Pancreas (tissue), 10 donors: ENCODE measurements at places on chromosomes 3 and 15. TPM values are rescaled to one million over a fixed set of nuclear protein-coding genes. Genes with fewer than 3 reads are reported as not detected.

DNA sequence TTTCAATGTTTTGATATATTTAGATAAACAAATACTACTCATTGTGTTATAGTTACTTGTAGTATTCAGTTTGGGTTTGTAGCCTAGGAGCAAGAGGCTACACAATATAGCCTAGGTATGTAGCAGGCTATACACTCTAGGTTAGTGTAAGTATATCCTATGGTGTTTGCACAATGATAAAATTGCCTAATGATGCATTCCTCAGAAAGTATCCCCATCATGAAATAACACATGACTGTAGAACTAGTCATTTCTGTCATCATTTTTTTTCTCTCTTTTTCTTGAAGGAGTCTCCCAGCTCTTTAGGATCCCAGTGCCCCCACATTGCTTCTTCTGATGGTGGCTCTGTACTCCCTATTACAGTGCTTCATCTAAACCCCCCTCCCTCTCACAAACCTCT lies 157.7 kb upstream of the CADPS start:
- no peak for DNase-seq

DNA sequence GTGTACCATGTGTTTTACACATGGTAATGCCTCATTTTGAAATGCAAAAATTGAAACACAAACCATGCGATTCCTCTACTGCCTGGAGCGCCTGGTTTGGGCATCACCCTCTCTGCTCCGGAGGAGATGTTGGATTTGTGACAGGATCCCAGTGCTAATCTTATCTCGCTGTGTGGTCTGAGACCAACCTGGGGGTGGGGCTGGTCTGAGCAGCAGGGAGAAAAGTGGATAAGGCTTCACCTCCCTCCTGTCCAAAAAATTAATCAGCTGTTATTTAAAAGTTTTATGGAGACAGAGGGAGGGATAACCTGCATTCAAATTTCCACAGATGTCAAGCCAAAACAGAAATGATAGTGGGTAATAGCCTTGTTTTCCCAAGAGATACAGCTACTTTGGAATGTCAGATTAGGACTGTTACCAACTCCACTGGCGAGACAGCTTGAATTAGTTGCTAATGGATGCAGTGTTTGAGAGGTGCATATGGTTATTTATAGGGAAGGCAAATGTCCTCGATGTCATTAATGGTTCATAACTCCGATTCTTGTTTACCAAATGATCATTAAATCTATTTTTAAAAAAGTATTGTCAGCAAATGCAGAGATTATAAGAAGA lies 54.0 kb upstream of the SKOR1 start:
- no peak for DNase-seq

- no peak for DNase-seq
These were observed 46.7 kb downstream of the MESD start for GRCh38 chr15:80942746-80943565.

GRCh38 chr3:56919797-56920195 lies 118.0 kb upstream of the ARHGEF3 start:
- DNase-seq, result no peak

DNA sequence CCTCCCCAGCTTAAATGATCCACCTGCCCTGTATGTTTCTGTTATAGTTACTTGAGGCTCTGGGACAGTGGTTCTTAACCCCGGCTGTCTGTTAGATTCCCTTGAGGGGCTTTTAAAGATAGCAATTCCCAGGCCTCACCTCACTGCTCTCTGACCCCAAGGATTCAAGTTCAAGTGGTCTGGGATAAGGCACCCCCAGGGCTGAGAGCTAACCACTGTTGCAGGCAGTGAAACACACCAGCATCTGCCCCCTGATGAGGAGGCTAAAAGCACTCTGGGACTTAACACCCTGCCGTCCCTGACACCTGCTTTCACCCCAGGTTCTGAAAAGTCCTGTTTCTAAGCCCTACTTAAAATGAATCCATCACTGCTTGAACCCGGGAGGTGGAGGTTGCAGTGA lies 103.7 kb downstream of the LRRK1 start:
- no peak for DNase-seq

- no peak for DNase-seq
These were observed 136.7 kb upstream of the TLE3 start for GRCh38 chr15:70234256-70234905.

DNA sequence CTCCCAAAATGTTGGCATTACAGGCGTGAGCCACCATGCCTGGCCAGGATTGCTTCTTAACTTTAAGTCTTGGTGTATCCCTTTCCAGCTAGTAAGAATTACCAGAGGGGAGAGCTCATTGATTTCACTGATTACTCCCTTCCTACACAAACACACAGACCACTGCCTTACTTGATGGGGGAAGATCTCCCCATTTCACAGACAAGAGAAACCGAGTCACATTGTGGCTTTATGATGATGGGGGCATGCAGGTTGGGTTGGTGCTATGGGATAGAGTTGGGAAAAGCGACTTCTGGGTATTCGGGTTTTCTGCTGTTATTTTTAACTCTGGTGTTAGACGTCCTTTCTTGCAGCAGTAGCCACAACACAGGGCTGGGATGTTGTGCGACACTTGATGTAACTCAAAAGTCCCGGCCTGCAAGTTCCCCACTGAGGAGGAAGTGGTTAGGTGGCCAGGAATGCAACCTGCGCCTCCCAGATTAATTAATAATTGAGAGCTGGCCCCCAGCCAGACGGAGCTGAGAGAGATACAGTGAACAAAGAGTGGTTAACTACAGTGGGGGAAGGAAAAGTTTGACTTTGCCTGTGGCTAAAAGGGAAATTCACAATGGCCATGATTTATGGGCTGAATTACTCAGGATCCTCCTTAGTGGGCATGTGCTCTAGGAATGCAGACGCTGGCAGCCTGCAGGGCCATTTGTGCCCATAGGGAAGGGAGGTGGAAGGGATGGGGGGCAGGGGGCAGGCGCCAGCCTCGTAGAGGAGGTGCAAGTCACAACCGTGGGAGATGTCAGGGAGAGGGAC lies 63.6 kb downstream of the SMAD6 start:
- peak; percentile 92 for DNase-seq

DNA sequence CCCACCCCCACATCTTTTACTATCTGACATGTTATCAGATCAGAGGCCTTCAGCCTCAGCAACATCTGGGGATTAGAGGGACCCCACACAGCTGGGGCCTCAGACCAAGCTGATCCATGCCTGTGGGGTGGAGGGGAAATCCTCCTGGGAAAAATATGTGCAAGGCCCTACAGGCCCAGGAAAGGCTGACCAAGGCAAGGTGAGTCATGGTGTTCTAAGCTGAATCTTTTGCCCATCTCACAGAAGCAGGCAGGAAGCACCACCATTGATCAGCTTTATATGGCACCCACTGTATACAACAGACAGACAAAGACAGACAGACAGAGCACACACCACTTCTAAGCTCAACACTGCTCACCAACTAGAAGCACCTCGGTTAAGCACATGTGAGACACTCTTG lies 12.4 kb upstream of the PARP6 start:
- no peak for DNase-seq

DNA sequence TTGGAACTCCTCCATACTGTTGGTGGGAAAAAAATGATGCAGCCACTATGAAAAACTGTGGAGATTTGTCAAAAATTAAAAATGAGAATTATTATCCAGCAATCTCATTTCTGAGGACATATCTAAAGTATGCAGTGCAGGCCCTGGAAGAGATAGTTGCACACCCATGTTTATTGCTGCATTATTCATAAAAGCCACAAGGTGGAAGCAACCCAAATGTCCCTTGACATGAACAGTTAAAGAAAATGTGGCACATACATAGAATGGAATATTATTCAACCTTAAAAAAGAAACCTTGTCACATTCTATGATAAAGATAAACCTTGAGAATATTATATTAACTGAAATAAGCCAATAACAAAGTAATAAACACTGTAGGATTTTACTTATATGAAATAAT lies 80.9 kb upstream of the ARHGEF26 start:
- DNase-seq, result no peak

Gene FMN1
- total RNA-seq, result 3.3 TPM

Gene PRR20G
- not detected for total RNA-seq

DNA sequence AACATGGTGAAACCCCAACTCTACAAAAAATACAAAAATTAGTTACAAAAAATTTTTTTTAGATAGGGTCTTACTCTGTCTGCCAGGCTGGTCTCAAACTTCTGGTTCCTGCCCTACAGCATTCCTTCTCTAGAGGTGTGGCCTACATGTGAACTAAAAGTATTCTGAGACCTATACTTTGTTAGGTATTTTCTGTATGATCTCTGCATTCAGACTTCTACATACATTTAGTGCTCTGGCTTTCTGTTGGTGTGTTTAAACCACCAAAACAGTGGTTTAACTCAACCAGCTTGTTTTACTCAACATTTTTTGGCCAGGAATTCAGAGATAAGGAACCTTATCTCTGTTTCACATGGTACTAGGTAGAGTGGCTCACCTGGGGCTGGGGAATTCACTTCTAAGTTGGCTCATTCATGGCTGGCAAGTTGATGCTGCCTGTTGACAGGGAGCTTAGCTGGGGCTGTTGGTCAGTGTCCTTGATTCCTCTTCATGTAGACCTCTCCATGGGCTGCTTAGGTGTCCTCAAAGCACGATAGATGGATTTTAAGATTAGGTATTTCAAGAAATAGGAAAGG lies 41.4 kb upstream of the BSN start:
- DNase-seq, result no peak

DNA sequence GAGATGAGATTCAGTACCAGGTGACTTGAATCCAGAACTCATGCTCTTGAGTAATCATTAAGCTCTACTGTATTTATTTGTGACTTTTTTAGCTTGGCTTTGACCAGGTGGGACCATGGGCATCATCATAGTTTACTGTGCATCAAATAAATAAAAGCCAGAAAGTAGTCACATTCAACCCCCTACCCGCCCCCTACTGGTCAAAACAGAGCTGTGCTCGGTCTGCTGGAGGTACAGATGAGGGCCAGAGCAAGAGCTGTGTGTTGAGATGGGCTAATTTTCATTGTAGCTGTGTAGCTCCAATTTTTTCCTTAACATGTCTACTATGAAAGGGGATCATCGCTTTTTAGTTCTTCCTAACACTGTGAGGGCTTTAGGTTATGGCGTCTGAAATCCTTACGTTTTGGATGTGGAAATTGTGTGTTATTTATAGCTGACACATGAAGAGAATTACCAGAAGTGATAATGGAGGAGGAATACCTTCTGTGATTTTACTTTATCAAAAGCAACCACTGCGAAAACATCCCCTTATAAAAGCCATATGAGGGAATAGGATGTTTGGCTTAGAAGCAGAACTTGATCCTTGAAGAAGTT lies 375.1 kb downstream of the PTPRG start:
- peak; percentile 14 for DNase-seq

- DNase-seq, result no peak
These were observed 311.3 kb downstream of the UACA start for GRCh38 chr15:70451821-70452653.

Gene SAMMSON
- total RNA-seq, result not detected

Gene CPLX3
- total RNA-seq, result not detected

Gene GABRB3
- total RNA-seq, result 5.8 TPM

Gene STARD9
- total RNA-seq, result 1.3 TPM

- no peak for DNase-seq
These were observed 106.5 kb downstream of the WNT5A start for GRCh38 chr3:55380561-55380960.

DNA sequence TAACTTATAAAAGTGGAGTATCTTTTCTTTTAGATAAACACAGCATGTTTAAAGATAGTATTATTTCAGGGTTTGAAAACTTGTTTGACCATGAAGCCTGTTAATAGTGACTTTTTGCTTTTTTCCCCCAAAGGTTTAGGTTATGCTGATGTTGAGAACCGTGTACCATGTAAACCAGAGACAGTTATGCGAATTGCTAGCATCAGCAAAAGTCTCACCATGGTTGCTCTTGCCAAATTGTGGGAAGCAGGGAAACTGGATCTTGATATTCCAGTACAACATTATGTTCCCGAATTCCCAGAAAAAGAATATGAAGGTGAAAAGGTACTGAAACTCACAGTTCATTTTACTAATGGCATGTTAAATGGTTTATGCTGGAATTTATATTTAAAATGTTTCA lies 5.1 kb downstream of the LACTB start:
- DNase-seq, result no peak

- peak; percentile 37 for DNase-seq
These were observed 77.2 kb downstream of the SCN10A start for GRCh38 chr3:38738630-38739395.
